ENCODE measurements at places on chromosomes 7 and 10.

- no peak for DNase-seq
Observed at GRCh38 chr7:72503644-72504043, 91.5 kb upstream of the CALN1 start.

GRCh38 chr7:64884085-64884912, 18.8 kb upstream of the ZNF273 start:
- DNase-seq: no peak

GRCh38 chr7:4066206-4066605, 615.9 kb upstream of the FOXK1 start:
- DNase-seq: no peak

GRCh38 chr10:108582387-108582786, 1340.9 kb downstream of the XPNPEP1 start:
- DNase-seq: no peak

DNA sequence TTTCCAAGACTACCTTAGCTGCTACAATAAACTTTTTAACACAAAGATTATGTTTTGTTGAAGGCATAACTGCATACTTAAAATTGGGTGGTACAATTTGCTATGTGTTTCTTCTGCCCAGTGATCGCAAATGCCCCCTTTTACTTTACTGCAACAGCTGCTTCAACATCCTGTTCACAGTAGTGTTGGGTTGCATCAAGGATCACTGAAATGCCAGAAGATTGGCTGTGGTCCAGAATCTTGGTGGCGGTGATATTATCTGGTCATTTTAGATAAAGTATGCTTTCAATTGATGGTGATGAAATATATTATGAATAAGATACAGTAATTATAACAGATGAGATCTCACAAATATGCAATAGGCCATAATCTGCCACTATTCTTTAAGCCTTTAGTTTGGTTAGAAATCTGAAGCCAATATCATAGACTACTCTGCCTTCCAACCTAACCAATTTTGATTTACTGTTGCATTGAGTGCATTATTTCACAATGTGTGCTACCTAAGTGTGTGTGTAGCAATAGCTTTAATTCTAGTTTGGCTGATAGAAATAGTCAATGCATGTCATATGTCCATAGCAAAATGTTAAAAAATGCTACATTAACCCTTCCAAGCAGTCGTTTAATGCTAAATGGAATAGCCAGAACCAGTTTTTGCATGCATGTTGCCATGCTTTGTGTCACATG, 29.8 kb upstream of the ING3 start:
- DNase-seq: no peak

DNA sequence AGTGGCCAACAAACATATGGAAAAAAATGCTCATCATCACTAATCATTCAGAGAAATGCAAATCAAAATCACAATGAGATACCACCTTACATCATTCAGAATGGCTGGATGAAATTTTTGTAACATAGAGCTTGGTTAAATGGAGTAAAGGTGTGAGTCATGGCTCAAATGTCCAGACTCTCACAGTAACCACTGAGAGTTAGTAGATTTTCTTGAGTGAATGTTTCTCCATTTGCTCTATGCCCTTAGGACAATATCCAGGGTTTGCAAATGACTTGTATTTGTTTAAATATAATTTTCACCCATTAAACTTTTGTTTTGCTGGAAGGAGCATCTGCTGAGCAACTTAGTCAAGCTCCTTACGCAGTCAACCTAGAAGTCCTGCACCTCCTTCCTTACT, 967.2 kb downstream of the XPNPEP1 start:
- no peak for DNase-seq

- no peak for DNase-seq
Observed at GRCh38 chr10:31587691-31588090, 268.7 kb downstream of the ZEB1 start.

DNA sequence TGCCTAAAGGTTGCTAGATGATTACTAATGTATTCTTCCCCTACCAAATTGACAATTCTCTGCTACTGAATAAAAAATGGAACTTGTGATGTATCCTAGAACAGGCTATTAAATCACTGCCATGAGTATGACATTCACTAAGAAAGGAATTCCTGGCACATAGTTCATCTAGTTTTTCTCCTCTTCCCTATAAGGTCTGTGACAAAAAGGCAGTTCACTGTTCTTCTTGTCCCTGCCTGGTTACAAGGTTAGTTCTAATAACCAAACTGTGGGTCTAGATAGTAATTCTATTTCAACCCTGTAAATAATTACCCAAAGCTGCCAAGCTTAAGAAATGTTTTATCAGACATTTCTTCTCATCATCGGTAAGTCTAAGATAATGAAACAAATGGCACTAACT, 245.6 kb downstream of the BICC1 start:
- DNase-seq: no peak

GRCh38 chr10:28281726-28282315, 21.0 kb downstream of the MPP7 start:
- DNase-seq: no peak

- DNase-seq: no peak
Observed at GRCh38 chr10:120392245-120392644, 64.8 kb upstream of the PLPP4 start.

GRCh38 chr10:15738270-15738925, 18.7 kb upstream of the ITGA8 start:
- DNase-seq: no peak

DNA sequence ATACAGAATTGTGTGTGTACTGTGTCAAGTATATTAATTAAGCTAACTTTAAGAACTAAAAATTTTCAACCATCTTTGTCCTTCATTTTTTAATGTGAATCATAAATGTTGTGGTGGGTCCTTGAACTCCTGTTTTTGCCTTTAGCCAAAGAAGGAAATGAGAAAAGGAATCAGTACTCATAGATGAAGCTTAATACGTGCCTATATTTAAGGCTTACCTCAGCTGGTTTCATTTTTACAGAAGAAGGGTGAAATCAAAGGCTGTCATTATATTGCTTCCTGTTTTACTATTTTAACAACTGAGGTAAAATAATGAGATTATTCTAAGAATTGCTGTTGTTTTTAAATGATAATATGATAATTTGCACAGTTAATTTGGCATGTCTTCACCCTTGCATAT, 6.3 kb upstream of the SNX13 start:
- peak; percentile 16 for DNase-seq

- DNase-seq: no peak
Observed at GRCh38 chr7:83475420-83475819, 173.5 kb downstream of the SEMA3E start.

- no peak for DNase-seq
Observed at GRCh38 chr7:2169923-2170575, 62.7 kb downstream of the MAD1L1 start.

- DNase-seq: no peak
Observed at GRCh38 chr7:44983742-44984477, 5.1 kb upstream of the MYO1G start.

- no peak for DNase-seq
Observed at GRCh38 chr10:77560471-77560870, 77.1 kb downstream of the KCNMA1 start.

DNA sequence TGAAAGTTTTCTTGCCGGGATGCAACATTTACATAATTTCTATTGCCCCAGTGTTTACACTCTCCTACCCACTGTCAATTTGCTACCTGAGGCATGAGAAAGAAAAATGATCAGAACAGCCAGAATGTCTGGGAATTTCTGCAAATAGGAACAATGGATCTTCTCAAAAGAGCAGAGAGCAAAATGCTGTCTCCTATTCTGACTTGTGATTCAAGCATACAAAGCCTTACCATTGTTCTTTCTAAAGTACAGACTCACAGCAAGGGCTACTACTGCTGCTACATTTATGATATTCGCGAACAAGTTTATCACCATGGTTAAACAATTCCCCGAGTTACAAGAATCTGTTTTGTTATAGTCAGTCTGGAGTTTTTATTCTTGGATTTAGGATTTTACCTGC, 329.9 kb upstream of the CELF2 start:
- DNase-seq: no peak

DNA sequence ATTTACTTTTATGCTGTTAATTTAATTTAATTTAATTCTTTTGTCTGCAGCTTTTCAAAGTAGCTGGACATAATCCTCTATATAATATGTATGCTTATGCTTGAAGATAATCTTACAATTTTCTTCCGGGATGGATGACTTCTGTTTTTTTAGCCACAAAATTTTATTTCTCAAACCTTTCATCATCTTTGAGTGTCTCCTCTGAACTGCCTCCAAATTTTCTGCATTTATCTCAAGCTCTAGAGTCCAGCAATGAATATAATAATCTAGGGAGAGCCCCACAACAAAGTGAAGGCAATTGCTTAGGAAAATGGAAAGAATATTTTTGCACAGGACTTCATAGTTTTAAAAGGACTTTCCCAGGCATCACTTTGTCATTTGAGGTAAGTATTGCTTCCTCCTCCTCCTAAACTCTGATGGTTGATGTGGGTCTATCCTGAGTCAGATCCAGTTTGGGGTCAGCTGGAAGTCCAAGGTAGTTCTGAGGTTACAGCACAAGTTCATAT, 53.7 kb upstream of the FAM3C start:
- DNase-seq: no peak

DNA sequence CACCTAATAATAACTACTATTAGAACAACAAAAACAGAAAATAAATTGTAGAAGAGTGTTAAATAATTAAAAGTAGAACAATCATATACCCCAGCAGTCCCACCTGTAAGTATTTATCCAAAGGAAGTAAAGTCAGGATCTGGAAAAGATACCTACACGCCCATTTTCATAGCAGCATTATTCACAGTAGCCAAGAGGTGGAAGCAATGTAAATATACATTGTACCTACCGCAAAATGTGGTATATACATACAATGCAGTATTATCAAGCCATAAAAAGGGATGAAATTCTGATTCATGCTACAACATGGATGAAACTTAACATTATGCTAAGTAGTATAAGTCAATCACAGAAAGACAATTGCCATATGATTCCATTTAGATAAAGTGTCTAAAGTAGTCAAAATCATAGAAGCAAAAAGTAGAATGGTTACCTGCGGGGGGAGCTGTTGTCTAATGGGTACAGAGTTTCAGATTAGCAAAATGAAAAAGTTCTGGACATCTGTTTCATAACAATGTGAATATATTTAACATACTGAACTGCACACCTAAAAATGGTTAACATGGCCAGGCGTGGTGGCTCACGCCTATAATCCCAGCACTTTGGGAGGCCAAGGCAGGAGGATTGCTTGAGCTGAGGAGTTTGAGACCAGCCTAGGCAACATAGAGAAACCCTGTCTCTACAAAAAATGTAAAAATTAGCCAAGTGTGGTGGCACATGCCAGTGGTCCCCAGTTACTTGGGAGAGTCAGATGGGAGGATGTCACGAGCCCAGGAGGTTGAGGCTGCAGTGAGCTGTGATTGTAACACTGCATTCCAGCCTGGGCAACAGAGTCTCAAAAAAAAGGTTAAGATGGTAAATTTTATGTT, 6.0 kb upstream of the TMED4 start:
- peak; percentile 77 for DNase-seq

- no peak for DNase-seq
Observed at GRCh38 chr10:22473459-22473858, 128.2 kb downstream of the SPAG6 start.

DNA sequence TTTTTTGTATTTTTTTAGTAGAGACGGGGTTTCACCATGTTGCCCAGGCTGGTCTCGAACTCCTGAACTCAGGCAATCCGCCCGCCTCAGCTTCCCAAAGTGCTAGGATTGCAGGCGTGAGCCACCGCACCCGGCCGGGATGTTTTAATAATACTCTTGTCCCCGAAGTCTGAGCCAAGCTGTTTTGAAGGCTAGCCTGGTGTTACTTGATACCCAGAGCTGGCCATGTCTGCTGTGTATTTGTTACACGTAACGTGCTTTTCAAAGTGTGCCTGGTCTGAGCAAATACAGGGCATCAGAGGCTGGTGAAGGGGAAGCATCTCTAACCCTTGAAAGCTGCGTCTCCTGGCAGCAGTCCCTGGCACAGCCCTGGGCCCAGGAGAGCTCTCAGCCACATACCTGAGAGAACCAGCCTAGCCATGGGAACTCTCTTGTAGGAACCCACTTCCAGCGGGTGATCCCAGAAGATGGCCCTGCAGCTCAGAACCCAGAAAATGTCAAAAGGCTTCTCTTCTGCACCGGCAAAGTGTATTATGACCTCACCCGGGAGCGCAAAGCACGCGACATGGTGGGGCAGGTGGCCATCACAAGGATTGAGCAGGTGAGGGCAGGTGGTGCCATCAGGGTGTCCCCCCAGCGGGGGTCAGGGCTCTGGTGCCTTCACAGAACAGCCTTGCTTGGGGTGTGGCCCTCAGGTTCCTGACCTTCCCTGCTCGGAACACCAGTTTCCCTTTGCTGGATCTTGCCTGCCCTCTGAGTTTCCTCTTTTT, 41.7 kb upstream of the ZMIZ2 start:
- no peak for DNase-seq

DNA sequence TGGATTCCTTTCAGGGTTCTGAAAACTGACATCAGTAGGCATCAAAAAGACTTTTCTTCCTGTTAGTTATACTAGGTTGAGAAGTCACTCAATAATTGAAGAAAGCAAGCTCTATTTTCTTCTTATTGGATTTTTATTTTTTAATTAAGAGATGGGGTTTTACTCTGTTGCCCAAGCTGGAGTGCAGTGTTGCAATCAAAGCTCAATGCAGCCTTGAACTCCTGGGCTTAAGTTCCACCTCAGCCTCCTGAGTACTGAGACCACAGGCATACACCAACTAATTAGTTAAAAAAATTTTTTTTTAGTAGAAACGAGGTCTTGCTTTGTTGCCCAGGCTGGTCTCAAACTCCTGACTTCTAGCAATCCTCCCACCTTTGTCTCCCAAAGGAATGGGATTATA, 28.0 kb downstream of the PIP4K2A start:
- no peak for DNase-seq

DNA sequence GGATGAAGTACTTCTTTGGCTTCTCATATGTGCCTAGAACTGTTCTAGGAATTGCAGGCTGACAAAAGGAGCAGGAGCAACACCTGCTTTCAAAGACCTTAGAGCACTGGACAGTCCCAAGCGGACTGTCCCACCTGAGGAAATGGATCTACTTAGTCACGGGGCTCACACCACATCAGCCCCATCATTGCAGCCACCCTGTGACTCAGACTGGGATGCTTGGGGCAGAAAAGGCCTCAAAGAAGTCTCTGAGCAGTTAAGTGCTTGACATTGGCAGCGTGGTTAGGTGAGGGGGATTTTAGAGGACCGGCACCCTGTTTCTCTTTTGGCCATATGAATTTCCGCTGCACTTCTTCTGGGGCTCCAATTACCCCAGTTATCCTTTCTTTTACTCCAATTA, 256.6 kb downstream of the USP6NL start:
- DNase-seq: no peak

- peak; percentile 40 for DNase-seq
Observed at GRCh38 chr10:104274762-104275721, 6.1 kb downstream of the GSTO2 start.

- no peak for DNase-seq
Observed at GRCh38 chr7:90596671-90597562, 796 bp downstream of the CDK14 start.
